ENCODE measurements at places on chromosomes 12 and 14.
A peak's percentile ranks its signal among the peaks of the same experiment; 100 is the strongest.

- DNase-seq = no peak
Measured at GRCh38 chr12:30936036-30936435, 9.5 kb downstream of the TSPAN11 start.

- no peak for DNase-seq
Measured at GRCh38 chr12:88144037-88144436, 1.9 kb downstream of the TMTC3 start.

DNA sequence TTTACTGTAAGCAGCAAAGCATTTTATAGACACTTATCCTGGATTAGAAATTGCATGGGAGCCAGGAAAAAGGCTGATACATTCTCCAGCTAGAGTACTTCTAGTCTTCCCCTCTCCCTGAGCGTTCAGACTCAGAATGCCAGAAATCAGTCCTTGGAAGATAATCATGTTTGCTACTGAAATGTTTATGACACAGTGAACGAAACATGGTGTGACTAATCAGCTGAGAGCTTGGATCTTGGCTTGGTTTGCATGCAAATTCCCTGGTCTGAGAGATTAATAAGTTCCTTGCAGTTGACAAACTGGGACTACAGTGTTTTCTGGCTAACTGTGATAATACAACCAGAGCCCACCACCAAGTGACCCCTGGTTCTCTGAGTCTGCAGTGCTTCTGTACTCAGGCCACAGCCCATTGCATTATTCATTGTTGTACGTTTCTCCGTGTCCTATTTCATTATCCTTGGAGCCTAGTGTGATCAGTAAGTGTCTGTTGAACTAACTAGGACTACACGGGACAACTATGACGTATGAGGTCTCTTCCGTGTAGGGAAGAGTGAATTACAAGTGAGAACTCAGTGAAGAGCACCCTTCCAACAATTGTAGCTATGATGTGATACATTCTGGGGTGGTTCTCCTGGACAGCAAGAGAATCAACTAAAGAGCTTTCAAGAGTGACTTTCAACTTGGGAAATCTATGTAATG lies 34.6 kb upstream of the EVL start:
- DNase-seq = no peak

DNA sequence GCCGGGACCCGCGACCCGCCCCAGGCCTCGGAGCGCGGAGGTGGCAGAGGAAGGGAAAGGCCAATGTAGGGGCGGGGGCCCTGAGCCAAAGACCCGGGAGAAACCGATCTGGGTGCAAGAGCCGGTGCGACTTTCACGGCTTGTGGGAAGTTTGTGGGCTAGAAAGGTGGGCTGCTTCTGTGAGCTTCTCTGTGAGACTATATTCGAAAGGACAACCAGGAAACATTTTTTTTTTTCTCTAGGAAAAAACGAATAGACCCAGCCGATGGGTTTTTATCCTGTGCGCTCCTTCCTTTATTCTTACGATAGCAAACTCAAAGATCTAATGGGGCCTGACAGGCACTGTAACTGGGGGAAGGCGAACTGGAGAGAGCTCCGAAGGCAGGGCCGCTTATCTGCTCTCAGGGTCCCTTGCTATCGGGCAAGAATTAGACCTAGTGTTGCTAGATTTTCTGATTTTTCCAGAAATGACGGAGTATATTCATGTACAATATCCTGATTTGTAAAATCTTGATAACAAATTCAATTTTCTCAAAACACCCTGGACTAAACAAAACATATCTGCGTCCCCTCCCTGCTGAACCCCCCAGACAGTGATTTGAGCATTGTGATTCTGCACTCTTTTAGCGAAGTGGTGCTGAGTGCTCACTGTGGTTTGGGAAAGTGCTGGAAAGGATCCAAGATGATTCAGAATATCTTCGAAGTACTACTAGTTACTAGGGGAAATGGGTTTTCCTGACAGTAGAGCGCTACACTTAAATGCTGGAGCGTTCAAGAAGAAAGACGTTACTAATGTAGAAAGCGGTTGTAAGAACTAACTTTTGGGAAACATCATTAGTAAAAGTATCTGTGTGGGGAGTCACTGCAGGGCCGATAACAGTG lies 563 bp upstream of the STXBP6 start:
- DNase-seq = no peak

GRCh38 chr12:104485651-104486362 lies 29.1 kb downstream of the CHST11 start:
- peak; percentile 73 for DNase-seq

- DNase-seq = no peak
Measured at GRCh38 chr12:6471989-6472360, 1.5 kb upstream of the VAMP1 start.

DNA sequence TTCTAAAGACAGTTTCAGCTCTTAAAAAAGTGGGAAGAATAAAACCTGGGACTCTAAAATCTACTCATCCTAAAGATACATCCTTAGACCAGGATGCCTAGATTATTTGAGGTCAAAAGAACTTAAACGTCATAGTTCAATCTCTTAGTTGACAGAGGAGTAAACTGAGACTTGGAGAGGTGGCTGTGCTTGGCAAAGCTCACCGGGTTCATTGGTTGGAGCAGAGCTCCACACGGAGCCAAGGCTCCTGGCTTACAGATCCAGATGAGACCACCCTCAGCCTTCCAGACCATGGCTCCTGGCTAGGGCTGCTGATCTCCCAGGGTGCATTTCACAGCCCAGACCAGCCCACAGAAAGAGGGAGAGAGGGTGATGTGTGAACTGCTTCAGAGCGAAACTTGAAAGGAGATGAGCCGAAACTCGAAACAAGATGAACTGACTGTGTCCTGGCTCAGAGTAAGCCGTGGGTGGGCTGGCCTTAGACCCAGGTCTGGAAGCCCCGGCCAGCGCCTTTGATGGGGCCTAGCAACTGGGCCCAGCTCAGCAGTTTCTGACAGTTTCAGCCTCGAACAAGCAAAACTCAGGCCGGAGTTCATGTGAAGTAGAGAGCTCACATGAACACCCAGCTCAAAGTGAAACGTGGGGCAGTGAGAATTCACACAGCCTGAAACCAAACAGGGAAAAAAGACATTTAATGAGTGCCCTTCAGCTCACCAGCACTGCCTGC lies 1044.8 kb downstream of the BCL11B start:
- DNase-seq = no peak

DNA sequence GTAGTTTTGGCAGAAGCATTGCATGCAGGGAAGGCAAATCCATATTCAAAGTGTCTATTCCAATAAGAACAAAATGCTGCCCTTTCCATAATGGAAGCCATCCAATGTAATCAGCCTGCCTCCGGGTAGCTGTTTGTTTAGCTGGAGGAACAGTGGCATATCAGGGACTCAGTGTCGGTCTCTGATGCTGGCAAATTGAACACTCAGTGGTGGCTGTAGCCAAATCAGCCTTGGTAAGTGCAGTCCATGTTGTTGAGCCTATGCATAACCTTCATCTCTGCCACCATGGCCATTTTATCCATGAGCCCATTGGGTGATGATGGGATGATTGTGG lies 147.8 kb upstream of the MAX start:
- no peak for DNase-seq

DNA sequence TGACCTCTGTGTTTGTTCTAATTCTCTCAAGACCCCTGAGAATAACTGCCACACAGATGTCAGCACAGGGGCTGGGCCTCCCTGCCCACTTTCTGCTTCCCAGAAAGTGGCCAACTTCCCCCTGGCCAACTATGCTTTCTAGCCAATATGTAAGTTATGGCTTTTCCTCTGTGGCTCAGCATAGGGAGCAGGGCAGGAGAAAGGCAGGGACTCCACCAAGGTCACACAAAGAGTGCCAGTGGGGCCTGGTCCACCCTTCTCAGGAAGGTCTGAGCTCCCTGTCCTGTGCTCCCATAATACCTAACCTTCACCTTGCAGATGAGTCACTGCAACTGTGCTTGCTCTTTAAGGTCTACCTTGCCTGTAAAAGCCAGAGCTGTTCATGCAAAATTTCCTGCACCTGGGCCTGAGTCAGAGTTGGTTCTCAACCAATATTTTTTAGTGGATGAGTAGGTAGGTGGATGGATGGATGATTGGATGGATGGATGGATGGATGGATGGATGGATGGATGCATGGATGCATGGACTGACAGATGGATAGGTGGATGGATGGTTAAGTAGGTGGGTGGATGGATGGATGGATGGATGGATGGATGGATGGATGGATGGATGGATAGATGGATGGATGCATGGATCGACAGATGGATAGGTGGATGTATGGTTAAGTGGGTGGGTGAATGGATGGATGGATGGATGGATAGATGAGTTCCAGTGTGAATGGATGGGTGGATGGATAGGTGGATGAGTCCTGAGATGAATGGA lies 64.2 kb downstream of the DIO3 start:
- no peak for DNase-seq

- no peak for DNase-seq
Measured at GRCh38 chr12:105024928-105025327, 38.8 kb downstream of the NOPCHAP1 start.

- DNase-seq = no peak
Measured at GRCh38 chr14:69657950-69658355, 46.6 kb downstream of the SUSD6 start.

DNA sequence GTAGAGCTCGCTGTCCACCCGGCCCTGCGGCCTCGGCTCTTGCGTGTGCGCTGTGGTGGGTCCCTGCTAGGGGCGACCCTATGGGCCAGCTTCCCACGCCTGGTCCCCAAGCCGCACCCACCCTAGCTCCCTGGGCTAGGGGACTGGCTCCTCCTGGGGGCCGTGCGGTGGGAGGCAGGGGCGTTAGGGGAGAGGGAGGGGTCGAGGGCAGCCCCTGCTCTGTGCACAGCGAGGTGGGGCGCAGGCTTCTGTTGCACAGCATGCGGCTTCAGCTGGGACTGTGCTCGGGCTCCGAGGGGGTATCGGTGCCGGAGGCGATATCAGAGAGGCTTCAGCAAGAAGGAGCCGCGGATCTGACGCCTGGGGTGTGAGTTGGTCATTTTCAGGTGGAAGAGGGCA lies 86.1 kb downstream of the ALG10 start:
- DNase-seq = no peak

DNA sequence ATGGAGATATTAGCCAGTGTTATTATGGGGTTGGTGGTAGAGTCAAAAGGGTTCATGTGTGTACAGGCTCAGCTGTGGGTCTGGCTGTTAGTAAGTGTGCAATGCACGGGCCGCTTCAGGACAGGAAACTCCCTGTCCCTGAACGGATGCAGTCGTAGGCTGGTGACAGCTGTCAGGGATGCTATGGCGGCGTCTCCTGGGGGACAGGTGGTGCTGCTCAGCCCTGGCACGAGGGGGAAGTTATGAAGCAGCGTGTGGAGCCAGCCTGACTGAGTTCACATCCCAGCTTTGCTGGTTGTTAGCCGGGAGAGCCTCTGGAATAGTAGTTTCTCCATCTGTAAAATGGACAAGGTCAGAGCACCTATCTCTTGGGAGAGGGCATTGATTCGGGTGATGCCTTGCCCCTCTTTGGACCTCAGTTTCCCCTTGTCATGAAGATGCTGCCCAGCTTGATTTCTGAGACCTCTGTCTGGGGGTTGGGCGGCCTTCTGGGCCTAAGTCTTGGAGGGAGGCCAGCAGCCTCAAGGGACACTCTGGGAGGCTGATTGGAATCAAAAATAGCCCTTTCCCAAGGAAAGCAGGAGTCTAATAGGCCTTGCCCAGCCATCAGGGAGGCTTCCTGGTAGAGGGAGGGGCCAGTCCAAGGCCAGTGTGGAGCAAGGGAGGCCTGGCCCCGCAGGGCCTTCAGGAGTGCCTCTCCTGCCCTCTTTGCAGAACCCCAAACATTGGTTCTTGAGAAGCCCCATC lies 7.1 kb downstream of the ASB2 start:
- no peak for DNase-seq

DNA sequence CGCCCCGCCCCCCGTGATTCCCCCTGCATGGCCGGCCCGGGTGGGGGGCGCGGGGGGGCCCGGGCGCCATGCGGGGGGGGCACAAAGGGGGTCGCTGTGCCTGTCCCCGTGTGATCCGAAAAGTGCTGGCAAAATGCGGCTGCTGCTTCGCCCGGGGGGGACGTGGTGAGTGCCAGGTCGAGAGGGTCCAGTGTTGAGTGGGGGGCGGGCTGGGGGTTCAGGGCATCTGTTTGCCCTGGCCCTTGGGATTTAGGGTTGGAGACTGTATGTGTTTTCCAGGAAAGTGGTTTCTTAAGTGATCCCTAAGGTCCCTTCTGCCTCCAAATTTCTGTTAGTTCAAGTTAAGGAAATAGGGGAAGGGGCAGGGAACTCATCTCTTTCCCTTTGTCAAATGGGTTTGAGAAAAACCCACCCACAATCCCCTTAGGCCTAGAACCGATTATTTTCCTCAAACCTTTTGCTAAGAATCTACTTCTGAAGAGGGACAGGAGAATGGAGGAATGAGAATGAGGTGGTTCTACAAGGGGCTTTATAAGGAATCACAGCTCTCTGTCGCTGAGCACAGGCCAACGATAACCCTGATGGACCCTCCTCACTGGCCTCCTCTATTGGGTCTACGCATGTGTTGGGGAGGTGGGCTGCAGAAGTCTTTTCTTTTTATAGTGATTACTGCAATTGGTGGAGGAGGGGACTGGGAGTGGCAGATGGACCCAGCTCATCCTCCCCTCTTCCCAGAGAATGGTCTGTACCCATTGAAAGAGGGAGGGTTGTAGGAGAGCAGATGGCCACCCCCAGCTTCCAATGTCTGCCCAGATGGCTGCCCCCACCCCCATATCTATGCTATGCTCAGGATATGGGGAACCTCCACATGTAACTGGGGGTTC lies 834 bp downstream of the ARHGEF25 start:
- no peak for DNase-seq

DNA sequence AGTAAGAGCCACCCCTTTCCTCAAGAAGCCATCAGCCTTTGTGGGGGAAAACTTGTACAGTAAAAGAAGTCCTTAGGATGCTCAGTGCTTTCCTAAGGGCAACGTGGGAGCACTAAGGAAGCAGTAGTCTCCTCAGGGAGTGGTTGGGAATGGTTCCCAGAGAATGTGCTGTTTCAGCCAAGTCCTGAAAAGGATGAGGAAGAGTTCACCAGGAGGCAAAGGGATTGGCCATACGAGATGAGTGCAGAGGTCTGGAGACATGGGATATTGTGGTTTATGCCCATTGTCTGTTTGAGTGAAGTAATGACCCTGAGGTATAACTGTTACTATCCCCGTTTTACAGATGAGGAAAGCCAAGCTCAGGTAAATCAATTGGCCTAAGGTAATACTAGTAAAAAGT lies 86.0 kb upstream of the ATF1 start:
- DNase-seq = no peak

DNA sequence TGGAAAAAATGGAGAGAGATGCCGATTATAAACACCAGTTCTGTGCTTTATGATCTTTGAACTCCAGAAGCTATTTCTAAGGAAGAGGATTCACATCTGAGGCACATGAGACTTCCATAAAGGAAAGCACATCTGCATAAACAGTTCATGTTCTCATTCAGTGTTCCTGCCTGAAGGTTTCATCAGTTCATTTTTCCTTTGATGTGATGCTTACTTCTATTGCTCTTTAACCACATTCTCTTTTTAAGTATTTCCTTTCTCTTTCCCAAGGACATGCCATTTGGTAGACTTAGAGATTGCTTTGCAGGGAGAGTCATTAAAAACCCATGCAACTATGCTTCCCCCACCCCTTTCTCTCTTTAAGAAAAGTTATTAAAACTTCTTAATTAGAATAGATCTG lies 387.0 kb upstream of the FLRT2 start:
- no peak for DNase-seq

GRCh38 chr14:99252443-99252939 lies 19.5 kb downstream of the BCL11B start:
- DNase-seq = no peak
